ENCODE measurements at places on chromosomes 4 and X.
A peak's percentile ranks its signal among the peaks of the same experiment; 100 is the strongest.

- peak; percentile 9 for DNase-seq
These were observed 97.0 kb upstream of the LNX1 start for GRCh38 chr4:53688186-53688790.

DNA sequence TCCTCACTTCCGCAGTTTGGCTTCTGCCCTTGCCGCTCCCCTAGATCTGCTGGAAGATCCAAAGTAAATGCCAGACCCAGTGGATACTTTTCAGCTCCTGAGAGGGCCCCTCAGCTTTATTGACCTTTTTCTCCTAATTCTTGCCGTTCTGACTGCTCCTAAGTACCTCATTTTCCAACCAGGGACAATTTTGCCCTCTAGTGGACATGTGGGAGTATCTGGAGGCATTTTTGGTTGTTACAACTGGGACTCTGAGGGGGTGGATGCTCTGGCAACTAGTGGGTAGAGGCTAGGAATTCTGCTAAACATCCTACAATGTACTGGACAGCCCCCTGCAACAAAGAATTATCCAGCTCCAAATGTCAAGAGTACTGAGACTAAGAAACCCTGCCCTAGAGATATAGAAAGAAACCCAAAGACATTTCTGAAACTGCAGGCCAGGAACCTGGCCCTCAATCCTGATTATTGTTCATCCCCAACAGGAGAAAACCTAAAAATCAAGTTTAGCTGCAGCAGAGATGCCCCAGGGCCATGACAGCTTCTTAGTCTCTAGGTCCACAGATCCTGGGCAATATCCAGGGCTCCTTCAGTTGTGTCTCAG is 3.4 kb downstream of the TEX13B start:
- no peak for DNase-seq

DNA sequence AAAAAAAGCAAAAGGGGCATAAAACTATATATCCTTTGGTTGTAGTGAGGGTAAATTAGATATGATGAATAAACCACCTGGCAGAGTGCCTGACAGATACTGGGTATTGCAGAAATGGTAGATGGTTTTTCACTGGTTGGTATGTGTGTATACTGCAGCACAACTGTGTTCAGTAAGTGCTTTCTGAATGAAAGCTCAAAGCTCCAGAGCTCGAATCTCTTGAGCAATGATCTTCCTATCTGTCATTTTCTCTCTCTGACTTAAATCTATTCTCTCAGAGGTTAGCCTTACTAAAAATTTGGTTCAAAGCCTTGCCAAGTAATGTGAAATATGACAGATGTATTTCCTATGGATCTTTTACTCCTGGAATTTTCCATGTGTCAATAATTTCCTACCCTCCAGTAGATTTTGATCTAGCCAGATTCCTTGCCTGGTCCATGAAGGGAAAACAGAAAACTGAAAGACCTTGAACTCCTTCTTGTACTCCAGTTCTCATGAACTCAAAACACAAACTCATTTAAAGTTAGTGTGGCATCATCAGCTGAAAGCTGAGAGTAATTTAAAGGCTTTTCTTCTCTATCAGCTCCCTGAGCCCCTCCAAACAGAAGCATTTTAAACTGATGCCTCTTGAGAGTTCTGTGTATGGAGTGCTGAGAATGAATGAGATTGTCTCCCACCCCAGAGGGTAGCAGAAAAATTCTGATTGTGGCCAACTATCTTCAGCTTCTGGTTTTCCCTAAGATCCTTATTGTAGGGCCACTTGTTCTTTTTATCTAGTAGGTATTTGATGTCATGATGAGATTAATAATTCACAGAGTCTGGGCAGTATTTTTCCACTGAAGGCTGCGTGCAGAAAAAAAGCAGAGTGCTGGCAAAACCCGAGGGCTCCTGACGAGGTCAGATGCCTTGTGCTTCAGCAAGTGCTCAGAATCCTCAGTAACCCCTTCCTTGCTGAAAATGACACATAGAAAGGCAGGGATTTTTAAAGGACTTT is 363.4 kb upstream of the BOD1L1 start:
- no peak for DNase-seq

GRCh38 chr4:139214039-139214534 is 37.1 kb upstream of the ELF2 start:
- DNase-seq, result peak; percentile 64

DNA sequence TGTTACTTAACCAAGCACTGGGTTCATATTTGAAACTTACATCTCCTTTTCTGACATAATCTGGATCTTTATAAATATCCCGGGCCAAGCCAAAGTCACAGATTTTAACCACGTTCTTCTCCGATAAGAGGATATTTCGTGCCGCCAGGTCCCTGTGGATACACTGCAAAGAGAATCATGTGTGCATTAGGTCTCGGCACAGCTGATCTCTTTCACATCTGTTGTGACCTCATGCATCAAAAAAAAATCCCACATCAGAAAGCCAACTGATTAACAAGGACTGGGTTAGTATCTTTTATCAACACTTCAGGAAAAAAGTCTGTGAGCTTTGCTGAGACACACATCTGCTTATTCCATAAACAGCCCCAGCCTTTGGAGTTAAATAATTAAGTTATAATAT is 35.5 kb downstream of the KDR start:
- DNase-seq, result no peak

DNA sequence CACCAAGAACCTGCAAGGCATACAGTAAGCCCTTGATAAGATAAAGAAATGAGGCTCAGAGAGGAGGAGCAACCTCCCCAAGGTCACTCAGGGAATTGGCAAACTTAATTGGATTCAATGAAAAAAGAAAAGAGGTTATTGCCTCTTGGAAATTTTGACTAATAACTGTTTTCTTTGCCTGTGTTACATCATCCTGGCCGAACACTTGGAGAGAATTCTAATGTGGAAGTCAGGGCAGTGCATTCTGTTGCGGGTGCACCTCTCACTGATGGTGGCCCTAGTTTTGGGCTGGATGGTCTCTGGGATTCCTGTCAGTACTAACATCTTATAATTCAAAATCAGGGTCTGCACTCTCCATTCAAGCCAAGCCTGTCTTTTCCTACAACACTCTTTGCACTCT is 186.2 kb upstream of the BCOR start:
- DNase-seq, result no peak

GRCh38 chr4:86594559-86595425 is 677 bp downstream of the PTPN13 start:
- peak; percentile 37 for DNase-seq

GRCh38 chr4:56612282-56612681 is 68.8 kb downstream of the HOPX start:
- DNase-seq, result no peak

- peak; percentile 36 for DNase-seq
These were observed at the start of gene HDX for GRCh38 chrX:84501798-84502628. Gene HDX (minus strand): TSS chrX:84502453. CDS start chrX:84475397, 27,056 bp downstream.

GRCh38 chr4:133320576-133321170 is 171.6 kb downstream of the PCDH10 start:
- DNase-seq, result peak; percentile 25

DNA sequence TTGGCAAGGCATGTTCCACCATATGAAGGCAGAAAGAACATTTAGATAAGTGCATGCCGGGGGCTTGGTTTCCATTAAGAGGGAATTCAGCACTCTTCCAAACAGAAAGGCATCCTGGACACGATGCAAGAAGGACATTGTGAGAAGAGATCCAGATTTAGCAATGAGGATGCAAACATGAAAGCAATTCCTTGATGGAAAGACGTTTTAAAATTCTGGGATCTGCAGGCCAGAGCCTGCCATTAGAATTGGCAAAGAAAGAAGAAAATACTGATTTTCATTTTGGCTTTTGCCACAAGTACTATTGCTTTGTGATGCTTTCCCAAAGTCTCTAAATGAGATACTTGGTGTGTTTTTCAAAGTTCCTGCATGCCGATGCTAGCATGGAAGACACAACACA is 367.6 kb downstream of the PPP3CA start:
- DNase-seq, result no peak

- DNase-seq, result peak; percentile 80
These were observed 4.7 kb upstream of the S100P start for GRCh38 chr4:6688879-6689505.

DNA sequence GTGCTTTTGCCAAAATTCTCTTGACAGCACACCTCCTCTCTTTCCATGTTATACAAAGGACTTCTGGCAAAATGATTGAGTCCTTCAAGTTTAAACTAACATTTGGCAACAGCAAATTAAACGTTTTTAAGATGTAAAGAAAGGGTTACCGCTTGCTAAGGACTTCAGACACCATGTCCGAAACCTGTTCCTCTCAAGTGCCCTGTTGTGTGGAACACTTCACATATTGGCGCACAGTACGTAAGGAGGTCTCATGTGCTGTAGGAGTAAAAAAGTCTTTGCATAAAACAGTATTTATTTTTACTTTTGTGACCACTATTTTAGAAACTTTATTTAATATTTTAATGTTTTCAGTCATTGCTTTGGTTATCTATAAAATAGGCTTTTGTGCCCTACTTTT is 33.7 kb upstream of the HPRT1 start:
- DNase-seq, result no peak

DNA sequence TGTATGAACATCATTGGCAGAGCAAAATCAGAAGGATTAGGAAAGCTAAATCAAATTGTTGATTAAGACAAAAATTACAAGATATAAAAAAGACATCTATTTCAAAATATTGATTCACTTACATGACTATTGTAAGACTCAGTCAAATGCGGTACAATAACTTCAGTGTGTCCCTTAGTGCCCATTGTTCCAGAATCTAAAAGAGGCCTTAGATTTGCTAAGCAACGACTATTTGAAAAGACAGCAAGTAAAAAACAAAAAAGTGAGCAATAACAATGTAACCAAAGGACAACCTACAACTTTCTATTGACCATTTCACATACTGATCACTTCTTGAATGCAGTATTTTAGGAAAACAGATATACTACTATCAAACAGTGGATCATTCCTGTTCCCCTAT is 65.6 kb downstream of the UBA6 start:
- no peak for DNase-seq

DNA sequence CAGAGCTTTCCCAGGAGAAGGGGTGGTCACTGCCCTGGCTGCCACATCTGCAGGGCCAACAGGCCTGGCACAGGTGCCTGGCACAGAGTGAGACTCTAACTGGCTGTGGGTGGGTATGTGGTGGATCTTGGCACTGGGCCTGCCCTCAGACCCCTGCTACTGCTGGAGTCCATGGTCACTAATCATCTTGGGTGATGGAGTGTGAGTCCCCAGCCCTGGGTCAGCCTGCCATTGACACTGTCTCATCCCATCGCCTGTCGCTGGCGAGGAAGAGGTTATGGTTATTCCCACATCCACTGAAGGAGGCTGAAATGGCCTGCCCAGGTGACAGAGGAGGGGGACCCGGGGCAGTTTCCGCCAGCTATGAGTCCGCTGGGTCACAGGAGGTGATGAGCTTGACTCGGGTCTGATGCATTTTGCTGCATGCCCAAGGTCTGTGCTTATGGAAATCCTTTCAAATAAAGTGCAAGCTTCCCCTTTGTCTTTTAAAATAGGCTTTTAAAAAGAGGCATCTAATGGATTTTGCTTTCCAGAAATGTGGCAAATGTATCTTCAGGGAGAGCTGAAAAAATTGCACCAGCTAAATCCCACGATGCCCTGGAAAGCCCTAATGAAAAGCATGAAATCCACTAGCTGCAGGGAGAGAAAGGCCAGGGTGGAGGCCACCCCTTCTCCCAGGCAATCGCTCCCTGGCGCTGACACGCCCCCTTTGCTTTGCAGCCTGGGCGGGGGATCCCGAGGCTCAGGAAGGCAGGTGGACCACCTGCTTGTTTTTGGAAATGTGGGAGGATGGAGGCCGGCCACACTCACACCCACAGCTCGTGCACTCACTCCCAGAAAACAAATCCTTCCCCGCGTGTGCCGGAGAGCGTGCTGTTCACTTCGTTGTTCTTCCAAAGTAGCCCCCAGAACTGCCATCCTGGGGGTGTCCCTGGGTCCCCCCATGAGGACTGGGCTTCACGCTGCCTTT is 54.9 kb downstream of the ABLIM2 start:
- no peak for DNase-seq

DNA sequence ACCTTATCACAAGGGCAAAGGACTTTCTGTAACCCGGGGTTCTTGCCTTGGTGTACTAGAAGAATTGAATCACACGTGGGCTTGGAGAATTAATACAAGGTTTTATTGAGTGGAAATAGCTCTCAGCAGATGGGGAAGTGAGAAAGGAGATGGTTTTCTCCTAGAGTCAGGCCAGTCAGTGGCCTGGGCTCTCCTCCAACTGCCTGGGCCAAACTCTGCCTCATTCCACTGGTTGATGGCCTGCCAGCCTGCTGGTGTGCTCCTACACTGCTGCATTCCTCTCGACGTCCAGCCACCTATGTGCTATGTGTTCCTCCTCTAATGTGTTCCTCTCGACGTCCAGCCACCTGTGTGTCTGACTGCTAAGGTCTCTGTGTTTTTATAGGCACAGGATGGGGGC is 35.3 kb upstream of the SPIN2A start:
- no peak for DNase-seq

GRCh38 chr4:48636911-48637310 is 143.2 kb downstream of the FRYL start:
- no peak for DNase-seq

DNA sequence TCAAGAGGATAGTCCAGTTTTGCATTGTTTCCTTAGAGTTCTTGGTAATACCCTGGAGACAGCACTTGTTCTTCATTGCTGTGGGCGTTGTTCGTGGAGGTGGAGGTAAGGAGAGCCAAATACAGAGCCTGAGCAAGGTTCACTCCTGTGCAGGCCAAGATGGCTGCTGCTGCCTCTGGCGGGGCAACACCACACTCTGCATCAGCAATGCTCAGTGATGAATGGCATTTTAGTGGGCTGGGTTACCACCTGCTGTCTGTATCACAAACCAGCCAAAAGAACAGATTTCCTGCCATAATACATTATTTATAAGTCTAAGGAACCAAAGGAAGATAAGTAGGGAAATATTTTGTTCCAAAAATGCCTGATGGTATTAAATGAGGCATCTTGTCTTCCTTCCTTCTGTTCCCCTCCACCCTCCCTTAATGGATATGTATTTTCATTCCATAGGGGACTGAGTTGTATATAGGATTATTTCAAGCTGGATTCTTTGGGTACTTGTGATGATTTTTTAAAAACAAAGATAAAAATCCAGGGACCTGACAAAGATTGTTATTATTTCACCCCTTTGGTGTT is 61.6 kb upstream of the LIMCH1 start:
- DNase-seq, result no peak

DNA sequence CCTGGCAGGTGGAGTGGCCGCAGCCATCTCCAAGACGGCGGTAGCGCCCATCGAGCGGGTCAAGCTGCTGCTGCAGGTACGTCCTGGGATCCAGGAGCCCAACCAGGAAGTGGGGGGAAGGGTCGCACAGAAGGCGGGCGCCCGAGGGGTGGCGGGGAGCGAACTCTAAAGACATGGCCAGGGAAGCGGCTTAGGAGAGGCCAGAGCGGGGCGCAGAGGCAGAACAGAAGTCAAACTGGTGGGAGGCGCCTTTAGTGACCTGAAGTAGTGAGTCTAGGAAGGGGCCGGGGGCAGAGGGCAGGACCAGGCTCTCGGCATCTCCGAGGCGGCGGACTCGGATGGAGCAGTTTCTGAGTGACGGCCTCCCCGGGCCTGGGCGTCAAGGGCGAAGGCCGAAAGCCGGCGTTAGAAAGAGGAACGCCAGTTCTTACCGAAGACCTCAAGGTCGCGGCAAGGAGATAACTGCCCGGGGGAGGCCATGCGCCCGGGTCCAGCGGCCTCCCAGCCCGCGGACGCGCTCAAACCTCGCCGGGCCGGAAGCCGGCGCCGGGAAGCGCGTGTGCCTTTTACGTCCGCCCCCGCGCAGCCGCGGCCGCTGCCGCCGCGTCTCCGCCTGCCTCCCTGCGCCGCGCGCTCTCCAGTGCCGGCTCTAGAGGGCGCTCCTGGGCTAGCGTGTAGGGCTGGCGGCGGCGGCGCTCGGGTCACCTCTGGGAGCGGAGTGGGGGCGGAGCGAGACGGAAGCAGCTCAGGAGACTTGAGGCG is 488 bp downstream of the SLC25A5 start:
- peak; percentile 82 for DNase-seq

- no peak for DNase-seq
These were observed 270.3 kb upstream of the HS3ST1 start for GRCh38 chr4:11698846-11699590.

All from GM13977 (cell line).